ENCODE measurements at places on chromosomes 16 and 17. TPM values are rescaled to one million over a fixed set of nuclear protein-coding genes. Genes with fewer than 3 reads are reported as not detected.

DNA sequence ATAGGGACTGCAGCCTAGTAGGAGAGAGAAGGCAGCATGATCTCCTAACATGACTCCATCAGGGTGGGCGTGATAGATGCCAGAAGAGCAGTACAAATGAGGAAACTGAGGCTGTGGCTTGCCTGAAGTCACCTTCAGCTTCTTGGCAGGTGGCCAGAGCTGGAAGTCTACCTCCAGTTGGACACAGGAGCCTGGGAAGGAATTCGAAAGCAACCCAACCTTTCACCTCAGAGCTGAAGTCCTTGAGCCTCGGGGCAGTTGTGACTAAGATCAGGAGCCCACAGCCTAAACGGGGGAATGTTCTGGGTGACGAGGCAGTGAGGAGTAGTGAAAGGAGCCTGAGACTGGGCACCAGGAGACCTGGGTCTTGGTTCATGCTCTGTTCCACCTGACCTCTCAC, 9.4 kb upstream of the SLC52A1 start:
- DNase-seq, result no peak

GRCh38 chr16:57300387-57301125, 16.1 kb upstream of the PLLP start:
- DNase-seq, result peak; percentile 99

- peak; percentile 35 for DNase-seq
These were observed 99.7 kb downstream of the CDH8 start for GRCh38 chr16:61936522-61936921.

DNA sequence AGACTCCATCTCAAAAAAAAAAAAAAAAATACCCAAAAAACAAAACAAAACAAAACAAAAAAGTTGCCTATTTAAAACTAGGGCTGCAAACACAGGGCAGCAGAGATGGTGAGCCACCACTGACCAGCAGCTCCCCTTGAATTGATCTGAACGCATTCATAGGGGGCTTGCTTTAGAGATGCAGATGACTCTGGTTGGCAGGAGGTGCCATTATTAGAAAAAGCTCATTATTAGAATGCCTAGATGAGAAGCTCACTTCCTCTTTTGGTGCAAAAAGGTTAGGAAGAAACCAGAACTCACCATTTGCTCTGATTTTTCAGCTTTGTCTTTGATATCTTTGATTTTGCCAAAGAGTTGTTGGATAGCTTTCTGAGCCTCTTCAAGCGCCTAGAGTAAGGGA, 53.1 kb downstream of the VPS53 start:
- DNase-seq, result no peak

Gene KRTAP1-5
- total RNA-seq, result 0.19 TPM

GRCh38 chr17:39738568-39738901, 797 bp downstream of the GRB7 start:
- DNase-seq, result no peak

Gene TOM1L1
- total RNA-seq, result 29.1 TPM

- no peak for DNase-seq
These were observed 6.8 kb downstream of the PCTP start for GRCh38 chr17:55757659-55758058.

DNA sequence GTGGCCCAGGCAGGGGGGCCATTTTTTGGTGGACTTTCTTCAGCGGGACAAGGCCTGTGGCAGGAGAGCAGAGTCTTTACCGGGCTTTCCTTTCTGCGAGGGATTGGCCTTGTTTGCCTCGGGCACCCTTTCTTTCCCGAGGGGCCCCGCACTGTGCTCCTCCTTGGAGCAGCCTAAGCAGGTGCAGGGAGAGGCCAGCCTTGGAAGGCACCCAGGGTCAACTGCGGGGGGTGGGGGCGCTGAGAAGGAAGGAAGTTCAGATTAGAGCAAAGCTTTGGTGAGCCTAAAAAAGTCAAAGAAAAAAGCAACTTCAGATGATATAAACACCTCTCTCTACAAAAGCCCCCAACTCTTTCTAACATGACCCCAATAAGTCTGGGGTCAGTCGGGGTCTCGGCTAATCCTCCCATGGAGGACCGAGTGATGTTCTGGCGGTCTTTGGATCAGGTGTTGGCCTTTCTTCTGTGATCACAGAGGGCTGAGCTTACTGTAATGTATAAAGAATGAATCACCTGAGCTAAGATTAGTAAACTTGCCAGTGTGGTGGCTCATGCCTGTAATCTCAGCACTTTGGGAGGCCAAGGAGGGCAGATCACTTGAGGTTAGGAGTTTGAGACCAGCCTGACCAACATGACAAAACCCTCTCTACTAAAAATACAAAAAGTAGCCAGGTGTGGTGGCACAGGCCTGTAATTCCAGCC, 63.0 kb downstream of the PGS1 start:
- DNase-seq, result no peak

- DNase-seq, result no peak
These were observed 85.0 kb downstream of the GRIN2A start for GRCh38 chr16:10097271-10097670.

Gene PARD6A
- total RNA-seq, result 4.1 TPM

Gene ORC6
- total RNA-seq, result 2.4 TPM

DNA sequence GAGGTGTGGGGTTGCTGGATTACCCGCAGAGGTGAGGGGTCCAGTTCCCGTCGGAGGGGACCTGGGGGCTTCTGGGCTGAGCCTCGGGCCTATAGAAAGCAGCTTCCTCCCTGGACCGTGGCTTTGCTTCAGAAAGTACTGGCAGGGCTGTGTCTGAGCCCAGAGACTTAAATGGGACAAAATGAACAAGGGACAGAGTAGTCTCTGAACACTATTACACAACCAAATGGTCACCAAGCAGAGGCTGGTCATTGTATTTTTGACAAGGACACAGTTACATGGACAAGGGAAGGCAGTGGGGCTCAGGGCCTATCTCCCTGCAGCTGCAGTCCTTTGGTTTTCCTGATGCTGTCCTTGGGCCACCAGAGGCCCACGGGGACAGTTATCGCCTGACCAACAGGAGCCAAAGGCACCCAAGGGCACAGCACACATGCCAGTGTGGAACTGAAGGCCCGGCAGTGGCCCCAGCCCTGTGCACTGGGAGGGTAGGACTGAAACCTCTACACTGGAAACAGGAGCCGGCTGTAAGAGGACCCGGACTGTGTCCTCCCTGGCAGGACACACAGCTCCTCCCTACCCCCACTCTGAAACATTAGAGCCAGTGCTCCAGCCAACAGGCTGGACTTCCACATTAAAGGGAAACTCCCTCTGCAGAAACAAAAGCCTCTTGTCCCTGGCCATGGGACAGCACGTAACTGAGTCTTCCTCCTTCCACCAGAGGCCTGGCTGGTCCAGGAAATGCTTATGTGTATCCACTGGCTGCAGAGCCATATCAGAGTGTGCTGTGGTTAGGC, 26.0 kb upstream of the ERN1 start:
- DNase-seq, result peak; percentile 92

DNA sequence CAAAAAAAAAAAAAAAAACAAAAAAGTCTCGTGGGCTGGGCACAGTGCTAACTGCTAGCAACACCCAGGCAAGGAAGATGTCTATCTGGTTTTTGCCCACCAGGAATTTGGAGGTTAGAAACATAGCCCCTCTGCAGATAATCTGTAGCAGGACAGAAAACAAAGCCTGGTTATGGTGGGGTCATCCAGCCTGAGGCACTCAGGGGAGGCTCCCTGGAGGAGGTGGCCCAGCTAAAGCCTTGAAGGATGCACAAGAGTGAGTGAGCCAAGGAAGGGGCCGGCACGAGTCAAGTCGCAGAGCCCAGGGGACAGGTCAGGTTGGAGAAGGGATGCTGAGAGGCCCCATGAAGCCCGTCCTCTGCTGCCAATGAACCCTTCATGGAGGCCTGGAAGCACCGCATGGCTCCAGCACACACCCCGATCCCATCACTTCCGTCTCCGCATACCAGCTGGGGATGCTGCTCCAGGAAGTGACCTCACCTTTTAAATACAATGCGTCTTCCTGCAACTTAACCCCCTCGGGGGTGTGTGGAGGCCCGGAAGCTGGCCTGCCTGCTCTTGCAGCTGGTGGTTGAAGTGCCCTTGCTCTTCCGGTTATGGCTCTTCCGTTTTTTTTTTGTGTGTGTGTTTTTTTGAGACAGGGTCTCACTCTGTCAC, 86.5 kb downstream of the ENGASE start:
- no peak for DNase-seq

Gene HOXB4
- 4.8 TPM for total RNA-seq

DNA sequence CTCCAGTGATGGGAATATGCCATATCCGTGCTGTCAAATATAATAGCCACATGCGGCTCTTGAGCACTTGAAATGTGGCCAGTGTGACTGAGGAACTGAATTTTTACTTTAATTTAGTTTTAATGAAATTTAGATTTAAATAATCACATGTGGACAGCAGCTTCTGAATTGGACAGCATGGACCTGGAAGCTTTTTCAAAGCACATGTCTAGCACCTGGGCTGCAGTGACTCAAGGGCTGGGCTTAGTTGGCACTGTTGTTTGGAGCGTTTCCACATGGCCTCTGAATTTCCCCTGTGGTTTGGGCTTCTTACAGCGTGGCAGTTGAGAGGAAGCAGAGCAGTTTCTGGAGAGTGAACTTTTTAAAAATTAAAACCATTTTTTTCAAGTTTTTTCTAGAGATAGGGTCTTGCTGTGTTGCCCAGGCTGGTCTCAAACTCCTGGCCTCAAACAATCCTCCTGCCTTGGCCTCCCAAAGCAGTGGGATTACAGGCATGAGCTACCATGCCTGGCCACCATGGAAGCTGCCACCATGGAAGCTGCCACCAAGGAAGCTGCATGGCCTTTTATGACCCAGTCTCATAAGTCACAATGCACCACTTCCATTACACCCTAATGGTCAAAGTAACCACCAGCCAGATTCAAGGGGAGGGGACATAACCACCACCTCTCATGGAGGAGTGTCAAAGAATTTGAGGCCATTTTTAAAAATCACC, 6.7 kb upstream of the TOB1 start:
- peak; percentile 62 for DNase-seq

Gene B4GALNT2
- not detected for total RNA-seq

Gene C17orf67
- total RNA-seq, result 2.1 TPM

DNA sequence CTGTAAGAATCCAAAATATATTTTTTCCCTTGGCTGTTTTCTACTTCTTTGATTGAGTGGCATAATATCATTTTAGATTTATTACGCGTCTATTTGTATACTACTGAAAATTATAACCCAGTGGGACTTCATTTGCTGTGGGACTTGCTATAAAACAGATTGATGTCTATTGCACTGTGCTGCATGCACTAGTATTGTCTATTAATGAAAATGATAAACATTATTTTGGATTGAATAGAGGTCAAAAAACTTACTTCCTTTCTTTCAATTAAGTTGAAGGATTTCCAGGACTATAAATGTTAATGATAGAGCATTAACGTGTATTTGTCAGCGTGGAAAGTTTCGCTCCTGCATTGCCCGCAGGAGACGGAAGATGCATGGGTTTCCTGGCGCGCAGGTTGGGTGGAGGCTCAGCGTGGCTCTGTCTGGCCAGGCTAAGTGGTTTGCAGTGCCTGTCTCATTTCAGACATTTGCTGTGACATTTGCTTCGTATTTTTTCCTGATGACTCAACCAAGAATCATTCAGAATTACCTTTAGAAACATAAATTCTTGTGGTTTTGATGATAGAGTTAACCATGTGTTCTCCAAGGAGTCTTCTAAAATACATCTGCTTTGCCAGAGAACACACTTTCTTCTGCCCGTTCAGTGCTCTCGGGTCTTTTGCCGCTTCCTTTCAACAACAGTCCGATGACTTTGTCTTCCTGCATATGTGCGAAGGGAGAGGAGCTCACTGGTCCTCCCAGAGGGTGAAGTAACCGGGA, 216.7 kb downstream of the RPTOR start:
- DNase-seq, result peak; percentile 28

GRCh38 chr17:50558941-50559614, 1.4 kb upstream of the CACNA1G start:
- no peak for DNase-seq

Gene EFCAB13
- 1.9 TPM for total RNA-seq

- DNase-seq, result no peak
These were observed 46.7 kb upstream of the KDM8 start for GRCh38 chr16:27156579-27156978.

Gene OR1F1
- not detected for total RNA-seq

DNA sequence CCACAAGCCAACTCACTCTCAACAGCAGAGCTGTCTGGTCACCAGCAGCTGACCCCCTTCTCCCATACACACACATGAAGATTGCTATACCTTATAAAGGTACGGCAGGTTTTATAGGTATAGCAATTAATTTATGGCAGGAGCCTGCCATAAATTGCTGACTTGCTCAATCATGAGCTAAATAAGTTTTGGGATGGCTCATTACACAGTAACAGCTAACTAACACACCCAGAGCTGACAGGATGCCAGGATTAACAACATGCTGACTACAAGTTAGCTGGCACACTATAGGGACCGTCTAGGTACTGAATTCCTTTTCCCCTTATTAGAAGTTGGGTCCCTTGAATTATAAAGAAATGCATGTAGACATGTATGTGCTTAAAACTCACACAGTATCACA, 150.3 kb upstream of the KCNJ18 start:
- no peak for DNase-seq

Gene EMP2
- 53.0 TPM for total RNA-seq

DNA sequence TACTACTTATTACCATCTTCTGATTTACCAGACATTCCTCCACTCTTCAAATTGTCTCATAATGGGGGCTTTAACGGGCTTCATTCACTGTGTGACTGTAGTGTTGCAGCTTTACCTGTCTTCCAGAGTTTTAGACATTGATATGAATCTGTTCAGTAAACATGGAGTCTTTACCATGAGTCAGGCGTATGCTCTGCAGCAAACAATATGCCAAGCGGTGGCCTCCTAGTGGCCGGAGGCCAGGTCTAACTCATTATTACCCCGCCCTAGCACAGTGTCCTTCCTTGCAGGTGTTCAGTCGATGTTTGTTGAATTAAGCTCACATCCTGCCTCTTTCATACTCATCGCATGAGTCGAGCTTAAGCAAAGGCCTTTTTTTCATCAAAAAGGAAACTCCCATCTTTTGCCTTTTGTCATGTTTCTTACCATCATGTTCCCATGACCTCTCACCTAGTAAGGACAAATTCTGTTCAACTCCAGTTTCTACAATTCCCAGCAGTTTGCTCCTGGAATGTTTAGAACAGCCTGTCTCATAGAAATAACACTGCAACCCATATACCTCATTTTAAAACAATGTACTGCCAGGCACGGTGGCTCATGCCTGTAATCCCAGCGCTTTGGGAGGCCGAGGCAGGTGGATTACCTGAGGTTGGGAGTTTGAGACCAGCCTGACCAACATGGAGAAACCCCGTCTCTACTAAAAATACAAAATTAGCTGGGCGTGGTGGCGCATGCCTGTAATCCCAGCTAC, 39.4 kb downstream of the TUBD1 start:
- peak; percentile 53 for DNase-seq

Gene KRTAP3-1
- not detected for total RNA-seq

DNA sequence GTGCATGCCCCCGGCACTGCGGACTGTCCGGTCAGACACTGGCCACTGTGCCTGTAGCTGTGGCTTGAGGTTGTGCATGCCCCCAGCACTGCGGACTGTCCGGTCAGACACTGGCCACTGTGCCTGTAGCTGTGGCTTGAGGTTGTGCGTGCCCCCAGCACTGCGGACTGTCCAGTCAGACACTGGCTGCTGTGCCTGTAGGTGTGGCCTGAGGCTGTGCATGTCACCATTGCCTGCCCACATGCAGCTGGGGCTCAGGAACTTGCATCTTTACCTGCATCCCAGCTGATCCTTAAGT, 5.2 kb downstream of the MTHFSD start:
- no peak for DNase-seq
